ELR (cell line): ENCODE measurements at places on chromosomes 13 and 19.

- DNase-seq: no peak
These were observed 4.0 kb downstream of the NKPD1 start for GRCh38 chr19:45156751-45157150.

DNA sequence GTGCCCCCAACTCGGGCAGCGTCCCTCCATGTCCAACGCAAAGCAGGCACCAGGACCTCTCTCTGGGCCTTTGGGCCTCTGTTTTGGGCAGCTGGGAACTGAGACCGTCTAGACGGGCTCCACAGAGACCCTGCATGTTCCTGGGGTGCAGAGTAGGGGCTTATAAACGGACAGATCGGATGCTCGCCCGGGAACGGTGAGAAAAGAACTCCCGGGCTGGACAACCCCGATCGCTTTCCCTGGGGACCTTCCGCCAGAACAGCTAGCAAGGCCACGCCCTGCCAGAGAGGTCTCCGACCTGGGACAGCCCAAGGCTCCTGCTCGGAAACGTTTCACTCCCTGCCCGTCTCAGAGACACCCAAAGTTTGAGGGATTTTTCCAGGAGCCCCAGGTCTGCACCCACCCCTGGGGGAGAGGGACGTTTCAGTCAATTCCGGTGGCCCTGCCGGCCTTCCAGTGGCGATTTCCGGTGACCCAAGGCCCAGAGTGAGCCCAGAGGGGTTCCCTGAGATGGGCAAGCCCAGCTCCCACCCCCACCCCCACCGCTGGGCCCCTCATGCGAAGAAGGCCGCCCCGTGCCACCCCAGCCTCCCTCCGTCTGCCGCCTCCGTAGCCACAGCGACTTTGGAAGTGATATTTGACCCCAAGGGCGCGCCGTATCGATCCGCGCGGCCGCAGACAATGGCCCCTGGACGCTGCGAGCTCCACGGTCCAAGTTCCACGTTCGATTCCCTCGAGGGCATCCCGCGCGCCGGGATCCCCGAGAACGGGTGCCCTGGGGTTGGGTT lies 1.7 kb downstream of the NR2F6 start:
- DNase-seq: peak; percentile 69

GRCh38 chr13:25037057-25037813 lies 58.7 kb upstream of the PABPC3 start:
- DNase-seq: peak; percentile 71

DNA sequence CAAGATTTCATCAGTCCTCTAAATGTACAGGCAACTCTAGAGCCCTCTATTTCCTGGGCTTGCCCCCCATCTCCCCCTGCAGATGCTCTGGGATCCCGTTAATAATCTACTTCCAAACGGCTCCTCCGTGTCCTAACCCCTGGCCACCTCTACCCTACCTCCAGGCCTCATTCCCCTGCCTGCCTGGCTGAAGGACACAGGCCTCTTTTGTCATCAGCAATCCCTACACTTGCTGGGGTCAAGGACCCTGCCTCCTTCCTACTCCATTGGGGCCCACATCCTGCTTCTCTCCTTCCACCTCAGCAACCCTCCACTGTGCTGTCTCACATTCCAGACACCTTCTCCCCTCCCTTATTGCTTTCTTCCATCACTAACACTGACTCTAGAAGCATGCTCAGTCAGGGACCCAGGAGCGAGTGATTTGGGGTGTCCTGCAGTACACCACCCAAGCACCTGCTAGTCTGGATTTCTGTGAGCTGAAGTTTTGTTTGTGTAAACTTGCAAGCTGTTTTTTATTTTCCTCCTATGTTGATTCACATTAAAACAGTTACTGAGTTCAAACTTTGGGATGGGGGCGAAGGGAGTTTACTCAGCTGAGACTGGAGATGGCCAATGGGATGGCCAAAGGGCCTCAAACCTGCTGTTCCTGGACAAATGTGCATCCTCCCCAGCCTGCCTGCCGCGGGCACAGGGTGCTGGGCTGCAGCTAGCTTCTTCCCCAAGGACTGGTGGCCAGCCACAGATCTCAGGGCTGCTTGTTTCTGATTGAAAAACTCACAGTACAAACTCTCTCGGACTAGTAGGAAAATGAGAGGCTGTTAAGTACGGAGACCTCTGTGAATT lies 314.7 kb downstream of the FOXO1 start:
- no peak for DNase-seq

GRCh38 chr13:112831801-112832200 lies 137.2 kb upstream of the MCF2L start:
- no peak for DNase-seq

- DNase-seq: no peak
These were observed 561.7 kb downstream of the DIAPH3 start for GRCh38 chr13:59601993-59602392.

DNA sequence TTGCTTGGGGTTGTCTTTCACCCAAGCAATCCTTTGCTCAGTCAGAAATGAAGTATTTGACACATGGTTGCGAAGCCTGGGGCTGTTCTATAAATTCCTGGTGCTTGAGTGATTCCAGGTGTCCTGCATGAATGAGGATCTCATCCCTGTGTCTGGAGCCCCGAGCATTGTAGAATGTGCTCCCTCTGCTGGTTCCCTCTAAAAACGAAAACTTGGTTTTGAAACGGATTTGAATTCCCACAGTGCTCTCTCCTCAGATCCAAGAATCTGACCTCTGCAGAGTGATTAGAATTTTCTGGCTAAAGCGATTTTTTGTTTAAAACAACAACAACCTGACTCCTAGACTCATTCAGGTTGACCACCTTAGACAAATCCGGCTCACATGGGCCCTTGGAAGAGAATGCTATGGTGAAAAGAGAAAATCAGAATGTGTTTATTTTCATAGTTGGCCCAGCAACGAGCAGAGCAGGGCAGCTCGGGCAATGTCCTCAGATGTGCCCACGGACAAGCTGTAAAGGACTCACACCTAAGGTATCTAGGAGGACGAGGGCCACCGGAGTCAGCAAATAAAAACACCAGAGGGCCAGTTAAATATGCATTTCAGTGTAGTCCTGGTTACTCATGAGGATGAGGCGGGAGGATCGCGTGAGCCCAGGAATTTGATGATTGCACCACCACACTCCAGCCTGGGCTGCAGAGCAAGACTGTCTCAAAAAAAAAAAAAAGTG lies 8.7 kb upstream of the ATP12A start:
- DNase-seq: peak; percentile 80

DNA sequence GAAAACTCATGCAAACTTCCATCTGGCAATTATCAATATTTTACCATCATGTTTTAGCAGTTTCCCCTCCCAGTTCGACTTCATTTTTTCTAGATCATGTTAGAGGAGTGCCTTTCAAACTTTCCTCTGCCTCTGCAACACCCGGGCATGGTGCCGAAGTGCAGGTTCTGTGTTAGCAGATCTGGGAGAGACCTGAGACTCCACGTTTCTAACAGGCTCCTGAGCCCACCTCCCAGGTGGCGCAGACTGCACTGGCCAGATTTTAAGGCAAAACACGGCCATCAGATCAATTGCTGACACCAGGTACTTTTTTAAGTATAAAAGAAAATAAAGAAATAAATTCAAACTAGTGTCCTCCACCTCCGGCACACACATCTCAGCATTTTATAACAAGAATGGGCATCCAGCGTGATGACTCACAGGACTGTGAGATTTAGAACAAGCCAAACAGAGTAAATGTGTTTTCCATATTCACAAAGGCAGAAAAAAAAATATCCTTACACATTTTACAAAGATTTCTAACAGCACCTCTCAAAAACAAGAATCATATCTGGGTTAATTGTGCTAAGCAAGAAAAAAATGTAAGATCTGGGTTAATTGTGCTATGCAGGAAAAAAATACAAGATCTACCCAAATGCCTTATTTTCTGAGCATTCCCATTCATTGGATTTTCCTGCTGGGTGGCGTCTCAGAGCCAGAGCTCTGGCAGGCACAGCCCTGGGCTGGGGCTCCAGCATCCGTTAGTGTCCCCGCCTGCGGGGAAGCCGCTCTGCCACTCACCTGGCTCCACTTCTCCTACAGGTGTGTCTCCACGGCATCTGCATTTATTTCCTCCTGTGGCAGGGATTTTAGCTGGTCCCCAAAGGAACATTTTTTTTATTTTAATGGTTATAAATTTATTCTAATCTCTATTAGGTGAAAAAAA lies 127.9 kb upstream of the SOX1 start:
- no peak for DNase-seq

DNA sequence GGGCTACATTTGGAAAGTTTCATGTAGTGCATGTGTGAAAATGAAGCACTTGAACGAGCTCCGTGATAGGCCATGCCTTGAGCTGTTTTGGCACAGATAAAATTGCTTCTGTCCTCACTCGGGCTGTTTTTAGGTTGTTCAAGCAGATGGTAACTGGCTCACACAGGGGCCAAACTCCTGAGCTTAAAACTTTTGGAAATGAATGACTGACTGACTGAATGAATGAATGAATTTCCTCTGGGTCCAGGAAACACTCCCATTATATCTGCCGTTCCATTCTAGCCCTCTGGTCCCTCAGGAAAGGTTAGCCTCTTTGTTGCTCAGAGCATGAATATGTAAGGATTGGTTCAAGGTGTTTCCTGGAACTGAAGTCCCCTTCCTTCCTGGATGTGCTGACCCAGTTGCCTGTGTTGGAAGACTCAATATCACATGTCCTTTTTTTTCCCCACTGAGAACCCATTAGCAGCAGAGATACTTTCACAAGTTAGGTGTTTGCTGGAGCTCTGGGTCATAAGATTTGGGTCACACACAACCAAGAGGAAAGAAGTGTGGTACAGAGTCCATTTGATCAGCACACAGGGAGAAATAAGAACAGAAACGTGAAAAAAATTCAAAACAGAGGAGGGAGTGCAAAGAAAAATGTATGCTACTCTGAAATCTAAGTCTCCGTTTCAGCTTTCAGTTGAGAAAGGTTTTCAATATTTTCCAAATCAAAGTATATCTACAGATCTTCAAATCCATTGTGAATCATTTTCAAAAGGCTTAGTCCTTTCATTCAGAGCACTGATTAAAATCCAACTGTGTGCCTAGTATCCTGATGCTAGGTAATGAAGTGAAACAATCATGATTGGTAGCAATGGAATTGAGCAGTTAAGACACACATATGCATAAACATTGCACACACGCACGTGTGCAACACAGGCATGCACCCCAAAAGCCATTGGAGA lies 18.9 kb downstream of the MBNL2 start:
- DNase-seq: no peak

DNA sequence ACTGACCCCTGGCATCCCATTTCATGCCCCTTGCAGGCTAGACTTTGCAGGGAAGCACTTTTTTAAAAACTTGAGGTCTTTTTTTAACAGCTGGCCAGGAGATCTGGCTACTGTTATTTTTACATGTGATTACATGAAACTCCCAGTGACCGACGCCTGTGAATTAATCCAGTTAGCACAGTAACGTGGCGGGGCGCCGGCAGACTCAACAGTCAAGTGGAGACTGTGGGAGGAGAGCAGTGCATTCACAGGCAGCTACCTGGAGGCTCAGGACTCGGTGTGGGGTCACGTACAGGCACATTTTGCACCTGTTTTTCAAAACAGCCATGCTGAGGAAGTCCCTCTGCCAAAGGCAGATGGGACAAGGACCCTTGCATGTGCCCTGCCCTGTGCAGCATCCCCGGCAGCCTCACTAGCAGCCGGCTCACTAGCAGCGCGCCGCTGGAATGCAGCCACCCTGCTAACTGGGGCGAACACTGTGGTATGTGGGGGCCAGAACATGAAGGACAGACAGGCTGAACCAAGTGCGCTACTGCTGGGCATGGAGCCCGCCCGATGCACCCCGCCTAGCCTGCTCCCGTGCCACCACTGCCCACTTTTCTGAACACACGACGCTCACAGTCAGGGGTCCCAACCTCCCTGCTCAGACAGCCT lies 18.7 kb downstream of the CAPS start:
- DNase-seq: no peak

GRCh38 chr13:40589285-40590109 lies 76.9 kb downstream of the FOXO1 start:
- DNase-seq: peak; percentile 22

- no peak for DNase-seq
These were observed 9.6 kb downstream of the CHERP start for GRCh38 chr19:16532440-16533234.

GRCh38 chr13:40875044-40875443 lies 85.6 kb downstream of the SLC25A15 start:
- DNase-seq: no peak

- no peak for DNase-seq
These were observed 17.5 kb downstream of the SYDE1 start for GRCh38 chr19:15124572-15125231.

DNA sequence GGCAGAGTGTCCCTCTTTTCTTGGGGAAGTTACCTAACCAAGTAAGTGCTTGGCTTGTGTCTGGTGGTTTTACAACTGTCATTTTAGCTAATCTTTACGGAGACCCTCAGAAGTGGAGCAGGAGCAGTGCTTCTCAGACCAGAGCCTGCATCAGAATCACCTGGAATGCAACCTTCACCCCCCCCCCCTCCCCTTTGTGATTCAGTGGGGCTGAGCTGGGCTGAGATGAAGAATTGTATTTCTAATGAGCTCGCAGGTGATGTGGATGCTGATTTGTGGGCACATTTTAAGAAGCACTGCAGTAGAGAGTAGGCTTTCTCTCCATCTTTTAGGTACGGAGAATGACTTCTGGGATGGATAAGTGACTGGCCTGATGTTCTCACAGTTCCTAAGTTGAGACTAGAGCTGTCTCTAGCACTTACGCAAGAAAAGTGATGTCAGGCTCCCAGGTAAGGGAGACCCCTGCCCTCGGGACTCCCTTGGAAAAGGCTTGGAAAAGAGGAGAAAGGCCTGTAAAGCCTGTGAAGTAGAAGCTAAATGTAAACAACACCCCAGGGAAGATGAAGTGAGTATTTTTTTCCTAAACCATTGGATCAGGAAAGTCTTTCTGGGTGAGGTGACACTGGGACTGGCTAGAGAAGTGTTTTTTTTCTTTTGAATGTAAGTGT lies 23.3 kb upstream of the RNF113B start:
- DNase-seq: no peak

GRCh38 chr19:35236638-35237400 lies 8.3 kb upstream of the FAM187B start:
- no peak for DNase-seq

- DNase-seq: no peak
These were observed 5.6 kb downstream of the CDADC1 start for GRCh38 chr13:49253310-49253709.

DNA sequence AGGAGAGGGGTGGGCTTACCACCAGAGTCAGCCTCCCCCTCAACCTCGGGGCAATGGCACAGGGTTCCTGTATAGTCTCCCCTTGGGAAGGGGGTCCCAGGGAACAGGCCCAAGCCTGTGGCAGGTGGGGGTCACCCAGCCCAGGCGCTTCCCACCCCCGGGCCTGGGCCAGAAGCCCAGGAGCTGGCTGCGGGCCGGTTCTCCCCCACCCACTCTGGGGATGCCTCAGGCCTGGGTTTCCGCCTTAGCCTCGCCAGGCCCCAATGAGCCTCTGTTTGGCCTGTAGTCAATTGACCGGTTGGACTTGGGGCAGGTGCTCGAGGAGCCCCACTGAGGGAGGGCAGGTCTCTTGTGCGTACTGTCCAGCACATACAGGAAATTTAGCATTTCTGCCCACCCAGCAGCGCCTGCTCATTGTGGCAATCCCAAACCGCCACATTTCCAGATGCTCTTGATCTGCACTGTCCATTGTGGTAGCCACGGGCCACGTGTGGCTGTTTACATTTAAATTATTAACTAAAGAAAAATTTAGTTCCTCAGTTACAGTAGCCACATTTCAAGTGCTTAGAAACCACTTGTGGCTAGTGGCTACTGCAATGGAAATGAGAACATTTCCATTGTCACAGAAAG lies 9.9 kb downstream of the LYL1 start:
- no peak for DNase-seq

- no peak for DNase-seq
These were observed 885.2 kb downstream of the PCDH9 start for GRCh38 chr13:66344805-66345517.
